ENCODE measurements at places on chromosomes 3 and 15. TPM values are rescaled to one million over a fixed set of nuclear protein-coding genes. Genes with fewer than 3 reads are reported as not detected.

- DNase-seq: no peak
- H3K4me1 ChIP-seq: no peaks in the 10 kb centered on the region
- no peaks in the 10 kb centered on the region for H3K36me3 ChIP-seq
Observed at GRCh38 chr3:179308001-179308400, 14.8 kb upstream of the ZNF639 start.

GRCh38 chr15:33515121-33515520 is 204.4 kb downstream of the RYR3 start:
- H3K36me3 ChIP-seq: no peaks in the 10 kb centered on the region
- no peak overlapping the region for H3K4me3 ChIP-seq
- no peak overlapping the region for H3K27ac ChIP-seq
- peaks cover 5% of the 10 kb centered on the region for H3K27me3 ChIP-seq

DNA sequence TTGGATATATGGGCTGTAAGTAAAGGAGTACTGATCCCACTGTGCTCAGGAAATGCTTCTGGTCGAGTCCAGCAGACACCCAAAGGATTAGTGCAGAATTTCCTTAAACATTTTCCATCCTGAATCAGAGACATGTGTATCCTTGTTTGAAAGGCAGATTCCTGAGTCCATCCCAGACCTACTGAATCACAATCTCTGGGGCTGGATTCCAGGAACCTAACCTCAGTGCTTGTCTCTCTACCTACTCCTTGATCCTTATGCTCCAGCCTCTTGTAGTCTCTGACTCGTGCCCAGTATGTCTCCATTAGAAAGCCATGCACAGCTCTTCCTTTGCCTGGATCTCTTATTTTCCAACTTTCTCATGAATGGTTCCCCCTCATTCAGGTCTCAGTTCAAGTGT is 585.8 kb downstream of the NLGN1 start:
- H3K27me3 ChIP-seq: no peaks in the 10 kb centered on the region
- H3K4me1 ChIP-seq: no peaks in the 10 kb centered on the region
- H3K4me3 ChIP-seq: no peak overlapping the region
- H3K27ac ChIP-seq: no peak overlapping the region
- no peaks in the 10 kb centered on the region for H3K36me3 ChIP-seq
- no peak for DNase-seq

- H3K4me3 ChIP-seq: no peak overlapping the region
- no peak for DNase-seq
- H3K4me1 ChIP-seq: peaks cover 8% of the 10 kb centered on the region
- peaks cover 4% of the 10 kb centered on the region for H3K27me3 ChIP-seq
- H3K27ac ChIP-seq: no peak overlapping the region
- H3K36me3 ChIP-seq: no peaks in the 10 kb centered on the region
Observed at GRCh38 chr3:73197187-73197586, 135.7 kb downstream of the EBLN2 start.

DNA sequence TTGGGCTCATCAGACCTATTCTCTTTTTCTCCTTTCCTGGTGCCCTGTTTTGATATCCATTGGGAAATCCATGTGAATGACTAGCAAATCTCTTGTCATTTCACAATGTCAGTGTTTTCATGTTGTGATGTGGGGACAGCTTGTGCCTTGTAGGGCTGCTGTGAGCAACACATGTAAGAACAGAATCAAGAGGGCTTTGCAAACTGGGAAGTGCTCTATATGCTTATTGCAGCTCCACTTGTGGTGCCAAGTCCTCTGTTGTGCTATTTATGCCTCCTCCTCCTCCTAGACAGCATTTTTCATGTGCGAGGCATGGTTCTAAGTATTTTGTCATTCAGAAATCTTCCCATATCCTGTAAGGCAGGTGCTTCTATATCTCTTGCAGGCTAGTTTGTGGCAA is 56.4 kb downstream of the ZNF621 start:
- peaks cover 21% of the 10 kb centered on the region for H3K4me1 ChIP-seq
- H3K36me3 ChIP-seq: no peaks in the 10 kb centered on the region
- no peak for DNase-seq
- H3K27me3 ChIP-seq: peaks cover 4% of the 10 kb centered on the region

GRCh38 chr15:81263477-81263876 is 60.5 kb downstream of the STARD5 start:
- H3K27ac ChIP-seq: no peak overlapping the region
- peaks cover 27% of the 10 kb centered on the region for H3K27me3 ChIP-seq
- no peak overlapping the region for H3K4me3 ChIP-seq
- H3K4me1 ChIP-seq: peaks cover 10% of the 10 kb centered on the region

GRCh38 chr3:123375014-123375940 is 73.6 kb downstream of the ADCY5 start:
- no peak overlapping the region for H3K4me3 ChIP-seq
- H3K27me3 ChIP-seq: peaks cover 60% of the 10 kb centered on the region
- H3K27ac ChIP-seq: no peak overlapping the region

GRCh38 chr3:110814170-110815007 is 257.2 kb upstream of the NECTIN3 start:
- H3K27ac ChIP-seq: no peak overlapping the region
- H3K36me3 ChIP-seq: no peaks in the 10 kb centered on the region
- DNase-seq: no peak
- H3K27me3 ChIP-seq: no peaks in the 10 kb centered on the region
- H3K4me1 ChIP-seq: peaks cover 7% of the 10 kb centered on the region

GRCh38 chr3:177127008-177127407 is 70.3 kb downstream of the TBL1XR1 start:
- peak overlapping the region; percentile 26 for H3K27ac ChIP-seq
- peaks cover 69% of the 10 kb centered on the region for H3K4me1 ChIP-seq
- DNase-seq: no peak
- no peaks in the 10 kb centered on the region for H3K27me3 ChIP-seq
- H3K4me3 ChIP-seq: no peak overlapping the region

- H3K4me3 ChIP-seq: no peak overlapping the region
- DNase-seq: no peak
- no peaks in the 10 kb centered on the region for H3K36me3 ChIP-seq
- no peaks in the 10 kb centered on the region for H3K27me3 ChIP-seq
- no peak overlapping the region for H3K27ac ChIP-seq
Observed at GRCh38 chr3:45991341-45991740, 4.3 kb downstream of the FYCO1 start.

DNA sequence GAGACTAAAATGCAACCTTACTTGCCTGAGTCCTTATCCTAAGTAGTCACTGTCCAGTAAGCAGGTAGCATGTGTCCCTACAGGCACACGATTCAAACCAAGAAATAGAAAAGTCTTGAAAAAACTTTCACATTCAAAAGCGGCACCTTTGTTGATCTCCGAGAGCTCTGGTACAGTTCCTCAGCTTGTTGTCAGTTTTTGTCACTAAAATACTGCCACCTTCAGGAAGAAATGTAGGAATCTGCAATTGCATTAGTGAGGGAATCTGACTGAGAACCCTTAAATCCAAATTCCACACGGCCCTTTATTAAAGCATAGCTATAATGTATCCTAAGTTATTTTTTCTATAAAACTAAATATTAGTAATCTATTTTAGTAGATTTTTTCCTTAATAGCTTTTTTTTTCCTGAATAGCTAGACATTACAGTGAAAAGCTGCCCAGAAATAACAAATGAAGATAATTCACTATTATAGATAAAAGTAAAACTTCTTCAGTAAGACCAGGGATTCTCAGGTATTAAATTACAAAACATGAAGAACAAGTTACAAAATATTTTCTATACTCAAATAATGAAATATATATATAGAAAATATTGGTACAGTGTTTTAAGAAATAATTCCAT is 44.0 kb downstream of the CCDC54 start:
- H3K36me3 ChIP-seq: peaks cover 7% of the 10 kb centered on the region
- no peaks in the 10 kb centered on the region for H3K27me3 ChIP-seq
- peak overlapping the region; percentile 74 for H3K4me3 ChIP-seq

GRCh38 chr3:72238801-72239200 is 453.9 kb upstream of the PROK2 start:
- no peaks in the 10 kb centered on the region for H3K36me3 ChIP-seq
- H3K4me1 ChIP-seq: peaks cover 10% of the 10 kb centered on the region
- H3K27me3 ChIP-seq: peaks cover 19% of the 10 kb centered on the region

DNA sequence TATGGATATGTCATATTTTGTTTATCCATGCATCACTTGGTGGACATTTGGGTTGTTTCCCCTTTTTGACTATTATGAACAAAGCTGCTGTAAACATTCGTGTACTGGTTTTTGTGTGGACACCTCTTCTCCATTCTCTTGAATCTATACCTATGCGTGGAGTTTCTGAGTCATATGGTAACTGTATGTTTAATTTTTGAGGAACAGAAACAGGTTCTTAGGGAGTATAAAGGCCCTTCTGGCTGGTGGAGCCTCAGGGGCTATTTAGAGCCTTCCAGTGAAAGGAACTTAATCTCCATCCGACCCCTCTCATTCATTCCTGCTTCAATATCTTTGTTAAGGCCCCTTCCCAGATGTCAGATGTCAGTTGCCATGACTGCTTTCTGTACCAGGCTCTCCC is 14.1 kb upstream of the CTXND1 start:
- H3K4me3 ChIP-seq: no peak overlapping the region
- no peaks in the 10 kb centered on the region for H3K4me1 ChIP-seq
- DNase-seq: no peak
- H3K27me3 ChIP-seq: peaks cover 83% of the 10 kb centered on the region

- no peak for DNase-seq
- peaks cover 13% of the 10 kb centered on the region for H3K4me1 ChIP-seq
- no peak overlapping the region for H3K4me3 ChIP-seq
- no peak overlapping the region for H3K27ac ChIP-seq
- peaks cover 14% of the 10 kb centered on the region for H3K27me3 ChIP-seq
Observed at GRCh38 chr15:83443076-83443847, 3.9 kb upstream of the SH3GL3 start.

- no peak for DNase-seq
- peaks cover 67% of the 10 kb centered on the region for H3K4me1 ChIP-seq
- H3K4me3 ChIP-seq: no peak overlapping the region
- H3K36me3 ChIP-seq: no peaks in the 10 kb centered on the region
Observed at GRCh38 chr15:36356466-36356865, 223.0 kb upstream of the CDIN1 start.

DNA sequence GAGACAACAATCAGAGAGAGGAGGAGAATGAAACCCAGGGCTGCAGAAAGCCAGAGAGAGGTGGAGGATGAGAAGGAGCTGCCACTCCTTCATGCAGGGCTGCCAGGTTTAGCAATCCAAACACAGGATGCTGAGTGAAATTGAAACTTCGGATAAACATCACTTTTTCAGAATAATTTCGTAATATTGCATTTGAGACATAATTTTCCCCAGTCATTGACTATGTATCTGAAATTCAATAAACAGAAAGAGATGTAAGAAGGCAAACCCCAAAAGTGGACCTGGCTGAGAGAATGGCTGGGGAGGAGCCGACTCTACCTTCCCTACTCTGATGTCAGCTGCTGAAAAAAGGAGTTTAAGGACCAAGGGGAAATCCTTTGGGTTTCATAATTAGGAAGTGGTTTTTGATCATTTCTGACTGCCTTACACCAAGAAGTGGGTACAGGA is 33.8 kb downstream of the SLC9A9 start:
- no peak for DNase-seq
- no peak overlapping the region for H3K4me3 ChIP-seq
- no peaks in the 10 kb centered on the region for H3K27me3 ChIP-seq

- no peak for DNase-seq
- H3K27me3 ChIP-seq: no peaks in the 10 kb centered on the region
- peaks cover 3% of the 10 kb centered on the region for H3K4me1 ChIP-seq
- H3K4me3 ChIP-seq: no peak overlapping the region
Observed at GRCh38 chr15:60682115-60682514, 203.2 kb upstream of the ICE2 start.

DNA sequence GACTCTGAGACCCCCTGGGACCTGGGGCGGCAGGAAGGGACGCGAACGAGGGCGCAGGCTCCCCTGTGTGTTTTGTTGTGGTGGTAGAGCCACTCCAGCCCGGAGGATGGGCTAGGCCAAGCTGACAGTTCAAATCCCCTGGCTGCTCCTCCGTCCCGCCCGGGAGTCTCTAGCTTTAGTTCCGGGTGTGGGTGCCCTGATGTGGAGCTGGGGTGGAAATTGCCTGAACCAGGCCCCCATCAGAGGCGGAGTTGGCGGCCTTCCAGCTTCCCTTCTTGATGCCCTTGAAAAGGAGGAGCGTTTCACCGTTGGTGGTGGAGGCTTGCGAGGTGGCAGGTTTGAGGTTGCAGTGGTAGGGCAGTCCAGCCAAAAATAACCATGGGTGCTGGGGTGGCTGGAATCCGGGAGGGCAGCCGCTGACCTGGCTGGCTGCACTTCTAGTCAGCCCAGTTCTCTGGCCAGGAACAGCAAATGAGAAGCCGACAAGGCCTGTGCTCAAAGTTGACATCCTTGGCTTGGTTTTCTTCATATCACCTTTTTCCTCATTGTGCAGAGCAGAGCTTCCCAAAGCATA is 817 bp downstream of the CLK3 start:
- H3K4me1 ChIP-seq: peaks cover 23% of the 10 kb centered on the region
- peak overlapping the region; percentile 95 for H3K27ac ChIP-seq
- peak; percentile 66 for DNase-seq
- peak overlapping the region; percentile 90 for H3K4me3 ChIP-seq
- H3K27me3 ChIP-seq: no peaks in the 10 kb centered on the region

GRCh38 chr3:149902498-149903139 is 68.1 kb downstream of the PFN2 start:
- no peaks in the 10 kb centered on the region for H3K4me1 ChIP-seq
- DNase-seq: no peak
- peaks cover 15% of the 10 kb centered on the region for H3K36me3 ChIP-seq
- no peaks in the 10 kb centered on the region for H3K27me3 ChIP-seq
- H3K4me3 ChIP-seq: no peak overlapping the region

DNA sequence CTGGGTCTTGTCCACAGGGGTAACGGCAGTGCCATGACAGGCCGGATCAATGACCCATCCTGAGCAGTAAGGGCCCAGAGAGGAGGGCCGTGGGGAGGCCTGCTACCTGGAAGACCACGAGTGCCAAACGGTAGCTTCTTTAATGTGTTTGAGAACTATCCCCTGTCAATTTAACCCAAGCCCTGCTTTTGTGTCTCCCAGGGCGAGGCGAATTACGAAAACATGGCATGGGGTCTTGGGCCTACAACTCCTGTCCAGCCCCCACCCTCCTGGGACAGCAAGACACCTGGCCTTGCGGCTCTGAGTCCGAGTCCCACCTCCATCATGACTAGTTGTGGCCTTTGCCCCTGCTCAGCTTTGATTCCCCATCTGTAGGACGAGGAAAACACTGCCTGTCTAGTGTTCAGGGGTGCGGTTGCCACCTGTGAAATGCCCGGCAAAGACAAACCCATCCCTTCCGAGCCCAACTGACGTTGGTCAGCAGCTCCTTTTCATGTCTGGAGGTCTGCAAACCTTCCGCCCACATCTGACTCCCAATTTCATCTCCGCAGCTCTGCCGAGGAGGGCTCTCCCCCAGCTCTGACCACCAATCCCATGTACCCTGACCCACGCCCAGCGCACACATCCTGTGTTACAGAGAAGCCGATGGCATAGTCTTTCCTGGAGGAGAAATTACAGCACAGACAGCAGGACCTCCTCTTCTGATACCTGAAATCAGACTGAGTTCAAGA is 28.9 kb upstream of the SNRPA1 start:
- H3K36me3 ChIP-seq: no peaks in the 10 kb centered on the region
- no peak overlapping the region for H3K4me3 ChIP-seq
- peaks cover 57% of the 10 kb centered on the region for H3K27me3 ChIP-seq
- no peak for DNase-seq
- H3K4me1 ChIP-seq: no peaks in the 10 kb centered on the region

ACTL6A gene
- total RNA-seq: 45.2 TPM

CACNA2D2 gene
- total RNA-seq: 9.9 TPM

MESP2 gene
- total RNA-seq: not detected

RETNLB gene
- not detected for total RNA-seq
